ENCODE measurements at places on chromosomes 13 and 19.
A peak's percentile ranks its signal among the peaks of the same experiment; 100 is the strongest.

DNA sequence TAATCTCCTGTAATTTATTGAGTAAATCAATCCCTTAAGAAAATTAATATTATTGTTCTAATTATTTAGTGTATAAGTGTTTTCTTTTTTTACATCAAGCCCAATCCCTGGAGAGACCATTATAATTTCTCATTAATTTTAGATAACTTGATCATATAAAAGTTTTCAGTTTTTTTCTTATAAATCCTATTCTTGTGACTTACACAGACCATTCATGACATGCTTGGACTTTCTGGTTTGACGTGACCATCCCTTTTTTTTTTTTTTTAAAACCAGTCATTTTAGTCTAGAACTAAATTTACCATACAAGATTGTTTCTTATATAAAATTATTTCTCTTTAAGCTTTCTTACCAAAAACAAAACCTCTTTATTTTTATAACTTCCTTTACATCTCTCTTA is 5.4 kb upstream of the MTRF1 start:
- DNase-seq = no peak

- no peak for DNase-seq
Observed at GRCh38 chr19:4144666-4145249, 8.7 kb upstream of the CREB3L3 start.

DNA sequence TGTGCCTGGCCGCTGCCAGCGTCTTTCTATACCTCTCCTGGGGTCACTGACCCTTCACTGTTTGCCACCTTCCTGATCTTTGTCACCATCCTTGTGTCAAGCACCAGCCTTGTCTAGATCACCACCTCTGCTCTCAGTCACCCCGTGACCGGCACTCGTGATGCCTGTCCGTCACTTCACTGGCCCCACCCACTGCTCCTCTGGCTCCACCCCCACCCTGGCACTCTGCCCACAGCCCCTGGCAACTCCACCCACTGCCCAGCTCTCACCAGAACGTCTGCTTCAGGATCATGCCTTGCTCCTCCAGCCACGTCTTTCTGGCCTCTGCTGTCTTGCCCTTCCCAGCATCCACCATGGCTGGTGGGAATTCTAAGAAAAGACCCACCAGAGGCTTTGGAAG is 24.8 kb upstream of the PLA2G4C start:
- DNase-seq = no peak

DNA sequence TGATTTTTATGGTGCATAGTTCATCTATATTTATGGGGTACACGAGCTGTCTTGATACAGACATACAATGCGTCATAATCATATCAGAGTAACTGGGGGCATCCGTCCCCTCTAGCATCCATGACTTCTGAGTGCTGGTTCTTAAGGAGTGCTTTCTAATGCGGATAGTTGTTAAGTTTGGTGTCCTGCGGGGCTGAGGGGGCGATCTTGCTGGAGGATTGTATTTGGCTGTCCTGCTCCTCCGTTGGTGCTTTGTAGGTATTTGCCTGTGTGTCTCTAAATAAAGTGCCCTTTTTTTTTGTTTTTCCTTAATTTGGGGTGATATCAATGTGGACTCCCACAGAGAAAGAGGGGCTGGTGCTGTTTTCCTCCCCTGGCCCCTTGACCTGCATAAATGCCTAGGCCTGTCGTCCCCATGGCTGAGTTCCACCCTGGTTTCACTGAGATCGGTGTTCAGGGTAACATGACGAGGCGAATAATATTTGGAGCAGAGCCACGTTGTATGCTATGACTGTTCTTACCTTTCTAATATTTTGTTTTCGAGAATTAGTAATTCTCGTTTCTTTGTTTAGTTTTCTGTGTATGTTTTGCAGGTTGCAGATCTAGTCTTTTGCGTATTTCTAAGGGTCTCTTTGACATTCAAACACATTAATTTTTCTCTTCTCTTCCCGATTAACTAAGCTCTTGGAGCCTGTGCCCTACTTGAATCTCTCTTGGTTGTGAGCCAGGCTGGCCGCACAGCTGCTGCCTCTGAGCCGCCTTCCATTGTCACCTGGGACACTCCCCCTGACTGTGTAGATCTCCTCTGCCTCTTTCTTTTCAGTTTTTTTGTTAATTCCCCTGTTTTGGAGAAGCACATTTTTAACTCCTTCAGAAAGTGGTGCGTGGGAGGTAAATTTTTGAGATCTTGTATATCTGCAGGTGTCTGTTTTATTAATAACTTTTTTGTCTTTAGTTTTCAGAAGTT is 100.3 kb downstream of the ARHGEF7 start:
- DNase-seq = no peak

GRCh38 chr19:4556597-4557127 is 2.8 kb downstream of the SEMA6B start:
- DNase-seq = no peak

DNA sequence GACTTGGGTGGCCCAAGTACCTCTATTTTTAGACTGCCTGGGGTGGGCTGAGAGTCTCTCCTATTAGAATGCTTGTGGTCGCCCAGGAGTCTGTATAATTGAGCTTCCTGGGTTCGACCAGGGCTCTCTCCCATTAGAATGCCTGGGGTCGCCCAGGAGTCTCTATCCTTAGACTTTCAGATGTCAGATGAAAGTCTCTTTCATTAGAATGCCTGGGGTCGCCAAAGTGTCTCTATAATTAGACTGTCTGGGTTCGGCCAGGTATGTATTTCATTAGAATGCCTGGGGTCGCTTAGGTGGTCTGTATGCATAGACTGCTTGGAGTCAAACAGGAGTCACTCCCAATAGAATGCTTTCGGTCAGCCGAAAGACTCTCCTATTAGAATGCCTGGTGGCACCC is 1471.7 kb downstream of the UQCRFS1 start:
- no peak for DNase-seq

GRCh38 chr13:80727321-80727975 is 386.5 kb upstream of the SPRY2 start:
- no peak for DNase-seq

- DNase-seq = no peak
Observed at GRCh38 chr13:36031490-36031889, 99.7 kb downstream of the DCLK1 start.

DNA sequence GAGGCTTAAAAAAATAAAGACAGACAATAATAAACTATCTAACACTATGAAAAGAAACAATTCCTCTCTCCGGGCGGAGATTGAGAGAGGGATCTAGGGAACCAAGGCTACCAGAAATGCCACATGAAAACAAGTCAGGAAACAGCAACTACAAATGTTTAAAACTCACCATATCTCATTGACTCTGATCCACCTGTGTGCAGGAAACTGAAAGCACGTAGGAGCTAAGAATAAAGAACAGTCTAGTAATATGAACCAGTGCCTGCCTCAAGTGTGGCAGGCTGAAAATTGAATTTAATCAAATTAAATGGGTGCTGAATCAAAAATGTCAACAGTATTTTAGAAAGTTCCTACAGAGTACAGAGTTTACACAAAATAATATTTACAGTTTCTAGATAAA is 1701.0 kb downstream of the SLITRK5 start:
- no peak for DNase-seq

- peak; percentile 24 for DNase-seq
Observed at GRCh38 chr13:25375727-25376358, 4.1 kb downstream of the ATP8A2 start.

GRCh38 chr13:54162069-54162468 is 1133.5 kb downstream of the OLFM4 start:
- DNase-seq = no peak

- DNase-seq = no peak
Observed at GRCh38 chr19:32287086-32287485, 58.3 kb upstream of the ZNF507 start.

- DNase-seq = no peak
Observed at GRCh38 chr19:45554481-45554880, 30.1 kb downstream of the OPA3 start.

- DNase-seq = no peak
Observed at GRCh38 chr13:97875911-97876310, 77.6 kb upstream of the IPO5 start.

DNA sequence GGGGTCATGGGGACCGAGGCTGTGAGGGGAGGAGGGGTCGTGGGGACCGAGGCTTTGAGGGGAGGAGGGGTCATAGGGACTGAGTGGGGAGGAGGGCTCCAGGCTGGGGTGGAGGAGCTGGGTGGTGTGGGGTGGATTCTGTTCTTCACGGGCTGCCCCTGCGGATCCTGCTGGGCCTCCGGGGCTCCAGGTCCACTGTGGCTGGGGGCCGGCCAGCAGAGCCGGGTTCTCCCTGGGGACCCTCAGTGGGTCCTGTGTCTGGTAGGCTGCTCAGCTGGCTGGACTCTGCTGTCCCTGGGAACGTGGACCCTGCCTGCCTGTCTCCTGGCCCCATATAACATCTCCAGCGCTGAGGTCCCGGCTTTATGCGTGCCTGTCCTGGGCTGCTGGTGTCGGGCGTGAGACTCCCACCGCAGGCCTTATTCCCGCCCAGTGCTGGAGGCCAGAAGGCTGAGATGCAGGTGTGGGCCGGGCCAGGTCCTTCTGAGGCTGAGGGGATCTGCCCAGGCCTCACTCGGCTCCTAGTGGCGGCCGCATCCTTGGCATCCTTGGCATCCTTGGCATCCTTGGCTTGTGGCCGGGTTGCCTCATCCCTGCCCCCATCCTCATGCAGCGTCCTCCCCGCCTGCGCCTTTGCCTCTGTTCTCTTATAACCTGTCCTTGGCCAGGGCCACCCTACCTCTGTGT is 19.8 kb upstream of the GNA15 start:
- no peak for DNase-seq

GRCh38 chr19:38351865-38352395 is 16.3 kb downstream of the CATSPERG start:
- DNase-seq = no peak

- DNase-seq = no peak
Observed at GRCh38 chr13:101982903-101983302, 418.9 kb downstream of the FGF14 start.

DNA sequence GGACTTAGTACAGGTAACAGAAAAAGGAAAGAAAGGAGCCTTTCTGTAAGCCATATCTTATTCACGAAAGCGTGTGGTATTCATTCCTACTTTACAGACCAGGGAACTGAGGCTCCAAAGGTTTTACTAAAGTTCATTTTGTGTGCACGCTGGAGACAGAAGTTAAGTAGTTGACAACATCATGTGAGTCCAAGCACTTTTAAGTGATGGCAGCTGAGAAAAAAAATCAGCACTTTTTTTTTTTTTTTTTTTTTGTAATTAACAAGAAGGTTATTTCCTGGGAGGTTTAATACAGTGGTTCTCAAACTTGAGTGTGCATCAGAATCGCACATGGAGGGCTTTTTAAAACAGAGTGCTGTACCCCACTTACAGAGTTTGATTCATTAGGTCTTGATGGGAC is 2.0 kb downstream of the DNAJC3 start:
- DNase-seq = no peak

- no peak for DNase-seq
Observed at GRCh38 chr13:64371045-64371444, 2859.1 kb downstream of the PCDH9 start.

- peak; percentile 48 for DNase-seq
Observed at GRCh38 chr19:14023404-14024235, 4.3 kb upstream of the RLN3 start.

GRCh38 chr13:67377919-67378318 is 147.8 kb upstream of the PCDH9 start:
- DNase-seq = no peak

DNA sequence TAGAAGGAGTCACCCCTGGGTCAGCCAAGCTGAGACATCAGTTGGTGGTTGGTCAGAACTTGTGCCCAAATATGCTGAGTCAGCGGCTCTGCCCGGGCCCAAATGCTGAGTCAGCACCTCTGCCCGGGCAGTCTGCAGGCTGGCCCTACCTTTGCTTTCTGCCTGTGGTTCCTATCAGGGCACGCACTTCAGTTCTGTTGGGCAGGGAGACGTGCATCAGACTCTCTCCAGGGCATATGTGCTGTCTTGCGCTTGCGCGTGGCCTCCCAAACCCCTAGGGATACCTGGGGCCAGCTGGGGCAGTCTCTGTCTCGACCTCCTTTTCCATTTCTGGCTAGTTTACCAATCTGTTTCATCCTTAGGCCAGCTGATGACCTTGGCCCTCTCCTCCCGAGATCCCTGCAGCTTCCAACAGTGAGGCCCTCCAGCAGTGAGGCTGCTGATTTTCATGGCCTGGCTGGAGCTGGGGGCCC is 24.4 kb upstream of the LDLR start:
- no peak for DNase-seq

DNA sequence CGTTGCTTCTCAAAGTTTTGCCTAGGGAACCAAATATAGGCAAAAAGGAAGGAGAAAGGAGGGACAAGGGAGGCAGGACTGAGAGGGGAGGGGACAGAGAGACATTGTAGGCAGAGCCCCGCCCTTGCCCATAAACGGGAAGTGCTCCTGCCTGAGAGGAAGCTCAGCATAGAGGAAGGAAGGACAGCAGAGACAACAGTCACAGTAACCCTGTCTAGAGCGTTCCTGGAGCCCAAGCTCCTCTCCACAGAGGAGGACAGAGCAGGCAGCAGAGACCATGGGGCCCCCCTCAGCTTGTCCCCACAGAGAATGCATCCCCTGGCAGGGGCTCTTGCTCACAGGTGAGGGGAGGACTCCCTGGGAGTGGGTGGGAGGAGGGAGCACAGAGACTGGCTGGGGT is at the start of gene CEACAM21:
TSS of gene CEACAM21 (plus strand) at position 169 of the 400 bp plus-strand sequence. CDS start at position 278, 109 bp downstream.
- peak; percentile 66 for DNase-seq

DNA sequence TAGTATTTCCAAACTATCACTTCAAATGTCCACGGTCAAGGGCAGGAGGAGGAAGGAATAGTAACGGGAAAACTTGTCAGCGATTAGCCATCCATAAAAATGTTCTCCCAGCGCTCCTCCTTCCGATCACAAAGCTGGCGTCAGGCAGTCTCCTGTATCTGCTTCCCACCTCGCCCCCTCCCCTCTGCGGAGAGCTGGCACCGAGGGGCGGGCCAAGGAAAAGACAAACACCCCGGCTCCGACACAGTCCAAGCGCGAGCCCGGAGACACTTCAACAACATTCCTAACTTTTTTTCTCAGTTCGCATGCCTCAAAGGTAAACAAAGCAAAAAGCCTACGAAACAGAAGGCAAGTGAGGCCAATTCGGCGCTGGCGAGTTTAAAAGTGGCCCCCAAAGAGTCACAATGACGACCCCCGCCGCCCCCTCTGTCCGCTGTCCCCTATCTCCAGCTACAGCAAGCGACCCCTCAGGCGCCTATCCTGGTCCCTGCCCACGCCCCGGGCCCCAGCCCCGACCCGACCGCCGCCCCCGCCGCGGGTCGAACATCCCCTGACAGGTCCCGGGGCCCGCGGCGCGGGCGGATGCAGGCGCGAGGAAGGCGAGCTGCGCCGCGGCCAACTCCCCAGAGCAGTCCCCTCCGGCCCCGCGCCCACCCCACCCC is 736 bp downstream of the SMAD9 start:
- DNase-seq = no peak

DNA sequence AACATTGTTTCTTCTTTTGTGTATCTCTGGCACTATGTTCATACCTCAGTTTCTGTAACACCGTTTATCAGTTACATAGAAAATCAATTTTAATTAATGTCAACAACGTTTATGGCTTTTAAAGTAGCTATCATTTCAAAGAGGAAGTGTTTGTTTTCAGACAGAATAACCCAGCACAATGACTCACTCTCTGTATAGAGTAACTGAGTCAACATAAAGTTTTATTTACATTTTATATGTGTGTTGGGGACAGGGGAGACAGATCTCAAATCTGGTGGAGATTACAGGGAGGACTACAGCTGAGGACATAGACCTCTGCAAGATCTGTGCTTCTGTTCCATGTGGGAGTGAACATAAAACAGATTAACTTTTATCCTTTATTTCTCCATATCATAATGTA is 2590.1 kb downstream of the PCDH9 start:
- no peak for DNase-seq

Data from CD4-positive, alpha-beta T cell treated with Interferon alpha-2 for 1 hour (primary cell).